ENCODE measurements at places on chromosomes 16 and 17.

- peak; percentile 64 for DNase-seq
These were observed 13.0 kb upstream of the TMEM92 start for GRCh38 chr17:50261051-50261915.

- DNase-seq, result no peak
These were observed 2.0 kb upstream of the PSMB3 start for GRCh38 chr17:38750312-38751121.

GRCh38 chr16:23514381-23515152 is 4.3 kb upstream of the GGA2 start:
- DNase-seq, result no peak

- DNase-seq, result peak; percentile 24
These were observed 11.3 kb downstream of the CNTROB start for GRCh38 chr17:7943291-7943690.

GRCh38 chr16:85200471-85201278 is 88.4 kb upstream of the CIBAR2 start:
- no peak for DNase-seq

DNA sequence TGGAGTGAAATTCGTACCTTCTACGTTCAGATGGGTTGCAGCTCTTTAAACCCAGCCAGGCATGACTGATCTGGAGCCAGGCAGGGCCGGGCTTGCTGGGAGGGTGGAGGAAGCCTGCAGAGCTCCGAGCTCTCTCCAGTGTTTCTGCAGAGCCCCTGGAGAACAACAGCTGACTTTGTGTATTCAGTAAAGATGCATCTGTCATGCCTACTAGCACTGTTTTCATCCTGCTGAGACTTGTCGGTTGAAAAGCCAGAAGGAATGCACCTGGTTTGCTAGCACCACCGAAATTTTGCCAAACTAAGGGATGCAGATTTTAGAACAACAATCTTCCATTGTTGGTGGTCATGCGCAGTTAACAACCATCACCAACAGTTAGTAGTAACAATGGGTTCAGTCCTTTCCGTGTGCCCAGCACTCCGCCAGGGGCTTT is 22.4 kb upstream of the SCNN1B start:
- DNase-seq, result no peak

DNA sequence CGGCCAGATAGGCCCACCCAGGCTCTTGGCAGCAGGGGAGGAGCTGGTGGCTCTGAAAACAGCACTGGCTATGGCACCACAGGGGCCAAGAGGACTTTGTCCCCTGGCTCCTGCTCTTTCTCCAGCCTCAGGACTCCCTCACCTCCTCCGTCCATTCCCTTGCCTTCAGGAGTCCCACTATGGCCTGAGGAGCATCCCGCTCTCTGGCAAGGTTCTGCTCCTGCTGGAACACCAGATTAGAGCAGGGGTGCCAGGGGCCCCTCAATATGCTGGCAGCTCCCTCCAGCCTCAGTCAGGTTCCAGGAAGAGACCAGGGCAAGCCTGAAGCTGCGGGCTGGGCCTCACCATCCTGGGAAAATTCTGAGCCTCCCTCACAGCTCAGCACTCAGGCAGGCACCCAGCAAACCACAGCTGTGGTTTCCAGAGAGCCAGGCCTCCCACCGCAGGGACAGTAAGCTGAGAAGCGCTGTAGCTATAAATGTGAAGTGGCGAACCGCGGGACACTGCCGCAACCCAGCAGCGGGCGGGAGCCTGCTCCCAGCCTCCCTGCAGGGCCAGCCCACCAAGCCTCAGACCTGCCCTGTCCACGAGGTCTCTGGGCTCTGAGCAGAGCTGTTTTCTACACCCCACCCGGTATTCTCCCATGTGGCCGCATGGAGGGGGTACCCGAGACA is 25.7 kb downstream of the C17orf100 start:
- no peak for DNase-seq

DNA sequence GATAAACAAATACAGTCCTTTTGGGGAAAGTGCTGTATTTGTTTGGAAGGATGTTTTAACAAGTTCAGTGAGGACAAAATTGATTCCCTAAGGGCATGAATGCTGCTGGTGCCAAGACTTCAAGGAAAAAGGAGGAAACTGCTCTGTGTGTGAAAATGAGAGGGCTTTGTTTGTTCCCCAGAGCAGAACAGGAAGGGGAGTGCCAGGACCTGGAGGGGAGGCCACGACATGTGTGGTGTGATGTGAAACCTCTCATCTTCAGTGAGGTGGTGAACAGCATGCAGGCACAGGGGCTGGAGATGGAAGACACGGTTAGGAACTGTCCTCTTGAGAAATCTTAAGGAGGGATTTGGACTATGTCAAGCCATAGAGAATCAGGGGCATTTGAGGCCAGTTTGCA is 46.6 kb upstream of the GRIN2A start:
- no peak for DNase-seq

DNA sequence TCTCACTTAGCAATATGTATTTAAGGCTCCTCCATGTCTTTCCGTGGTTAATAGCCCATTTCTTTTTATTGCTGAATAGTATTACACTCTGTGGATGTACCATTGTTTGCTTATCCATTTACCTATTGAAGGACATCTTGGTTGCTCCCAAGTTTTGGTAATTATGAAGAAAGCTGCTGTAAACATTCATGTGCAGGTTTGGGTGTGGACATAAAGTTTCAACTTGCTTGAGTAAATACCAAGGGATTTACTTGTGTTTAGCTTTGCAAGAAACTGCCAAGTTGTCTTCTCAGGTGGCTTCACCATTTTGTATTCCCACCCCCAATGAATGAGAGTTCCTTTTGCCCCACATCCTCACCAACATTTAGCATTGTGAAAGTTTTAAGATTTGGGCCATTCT is 9.5 kb downstream of the LRRC36 start:
- DNase-seq, result no peak

- no peak for DNase-seq
These were observed 21.7 kb upstream of the ACSF3 start for GRCh38 chr16:89071686-89072547.

- DNase-seq, result no peak
These were observed 859 bp downstream of the ALDH3A1 start for GRCh38 chr17:19747159-19747719.

DNA sequence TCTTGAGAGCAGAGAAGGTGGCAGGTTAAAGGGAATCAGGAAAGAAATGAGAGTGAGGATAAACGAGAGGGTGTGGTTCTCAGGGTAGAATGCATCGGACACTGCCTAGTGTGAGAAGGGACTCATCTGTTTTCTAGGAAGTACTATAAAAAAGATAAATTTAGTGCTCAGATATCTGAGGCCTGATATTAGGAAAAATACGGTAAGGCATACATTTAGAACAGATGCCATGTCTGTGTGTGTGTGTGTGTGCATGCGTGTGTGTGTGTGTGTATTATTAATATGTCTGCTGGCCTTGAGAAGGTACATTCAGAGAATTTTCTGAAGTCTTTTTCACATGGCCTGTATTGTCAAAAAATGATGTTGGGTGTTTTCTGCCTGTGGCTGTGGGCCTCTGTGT is 414.8 kb downstream of the MAF start:
- DNase-seq, result no peak

GRCh38 chr17:15654886-15655561 is 29.1 kb downstream of the TRIM16 start:
- DNase-seq, result no peak

DNA sequence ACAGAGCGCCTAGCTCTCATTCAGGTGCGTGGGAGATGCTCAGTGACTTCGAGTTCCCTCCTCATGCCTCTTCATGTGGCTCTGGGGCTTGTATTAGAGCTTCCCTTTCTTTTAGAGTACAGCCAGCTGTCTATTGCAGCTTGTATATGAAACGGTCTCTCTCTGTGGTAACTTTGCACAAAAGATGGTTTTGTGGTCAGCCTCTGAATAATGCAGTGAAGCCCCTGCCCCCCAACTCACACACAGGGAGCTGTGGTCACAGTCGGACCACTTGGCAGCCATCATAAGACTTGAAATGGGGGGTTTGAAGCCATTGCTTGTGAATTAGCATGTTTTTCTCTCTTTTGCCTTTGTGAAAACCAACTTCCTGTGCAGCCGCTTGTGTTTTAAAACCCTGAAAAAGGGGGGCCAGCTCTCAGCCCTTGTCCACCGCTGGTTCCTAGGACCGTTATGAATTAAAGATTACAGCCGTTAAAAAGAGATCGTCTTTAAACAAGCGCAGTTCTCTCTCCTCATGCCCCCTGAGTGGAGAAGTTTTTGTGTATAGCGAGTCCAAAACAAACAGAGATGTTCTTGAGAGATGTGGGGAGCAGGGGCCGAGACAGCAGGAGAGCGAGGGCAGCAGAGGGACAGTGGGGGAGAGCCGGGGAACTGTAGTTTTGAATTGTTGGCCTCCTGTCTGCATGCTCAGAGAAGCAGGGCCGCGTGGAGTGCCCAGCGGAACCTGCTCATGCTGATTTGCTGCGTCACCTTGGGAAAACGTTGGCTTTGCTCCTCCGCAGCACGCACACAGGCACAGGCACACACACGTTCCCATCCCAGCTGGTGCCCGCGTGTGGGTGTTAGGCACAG is 199.0 kb downstream of the MSI2 start:
- no peak for DNase-seq

DNA sequence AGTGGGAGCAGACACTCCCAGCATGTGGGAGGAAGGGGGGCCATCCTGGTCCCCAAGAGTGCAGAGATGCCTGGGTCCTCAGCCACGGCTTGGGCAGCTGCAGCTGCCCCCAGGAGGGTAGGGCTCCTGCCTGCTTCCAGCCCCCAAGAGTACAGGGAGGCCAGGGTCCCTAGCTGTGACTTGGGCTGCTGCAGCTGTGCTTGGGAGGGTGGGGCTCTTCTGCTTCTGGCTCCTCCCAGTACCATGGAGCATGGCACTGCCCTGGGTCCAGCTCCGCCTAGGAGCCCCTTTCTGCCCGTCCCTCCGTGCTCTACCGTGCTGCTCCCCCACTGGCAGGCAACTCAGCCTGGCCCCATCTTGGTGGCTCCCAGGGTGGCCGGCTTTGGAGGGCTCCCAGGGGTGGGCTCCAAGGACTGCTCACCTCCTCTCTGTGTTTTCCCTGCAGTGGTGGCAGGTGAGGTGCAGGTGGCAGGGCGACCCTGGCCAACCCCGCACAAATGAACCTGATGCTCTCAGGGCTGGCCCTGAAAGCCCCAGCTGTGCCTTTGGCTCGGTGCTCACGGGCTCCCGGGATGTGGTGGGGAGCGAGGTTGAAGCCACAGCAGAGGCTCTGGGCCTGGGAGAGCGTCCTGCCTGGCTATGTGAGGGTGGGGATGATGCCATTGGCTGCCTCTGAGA is 18.5 kb upstream of the USP22 start:
- DNase-seq, result no peak

DNA sequence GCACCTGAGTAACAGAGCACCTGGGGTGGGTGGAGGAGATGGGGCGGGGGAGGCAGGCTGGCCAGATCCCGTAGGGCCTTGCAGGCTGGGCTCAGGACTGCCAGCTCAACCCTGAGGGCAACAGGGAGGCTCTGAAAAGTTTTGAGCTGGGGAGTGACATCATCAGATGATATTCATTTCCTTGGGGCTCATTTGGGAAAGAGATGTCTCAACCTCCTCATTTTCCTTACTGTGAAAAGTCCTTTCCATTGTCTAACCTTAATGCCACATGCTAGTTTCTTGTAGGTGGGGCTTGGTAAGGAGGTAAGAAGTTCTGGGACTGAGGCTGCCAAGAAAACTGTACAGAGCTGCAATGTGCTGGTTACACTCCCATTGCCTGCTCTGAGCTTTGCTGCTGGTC is 3.7 kb downstream of the TNS4 start:
- no peak for DNase-seq

DNA sequence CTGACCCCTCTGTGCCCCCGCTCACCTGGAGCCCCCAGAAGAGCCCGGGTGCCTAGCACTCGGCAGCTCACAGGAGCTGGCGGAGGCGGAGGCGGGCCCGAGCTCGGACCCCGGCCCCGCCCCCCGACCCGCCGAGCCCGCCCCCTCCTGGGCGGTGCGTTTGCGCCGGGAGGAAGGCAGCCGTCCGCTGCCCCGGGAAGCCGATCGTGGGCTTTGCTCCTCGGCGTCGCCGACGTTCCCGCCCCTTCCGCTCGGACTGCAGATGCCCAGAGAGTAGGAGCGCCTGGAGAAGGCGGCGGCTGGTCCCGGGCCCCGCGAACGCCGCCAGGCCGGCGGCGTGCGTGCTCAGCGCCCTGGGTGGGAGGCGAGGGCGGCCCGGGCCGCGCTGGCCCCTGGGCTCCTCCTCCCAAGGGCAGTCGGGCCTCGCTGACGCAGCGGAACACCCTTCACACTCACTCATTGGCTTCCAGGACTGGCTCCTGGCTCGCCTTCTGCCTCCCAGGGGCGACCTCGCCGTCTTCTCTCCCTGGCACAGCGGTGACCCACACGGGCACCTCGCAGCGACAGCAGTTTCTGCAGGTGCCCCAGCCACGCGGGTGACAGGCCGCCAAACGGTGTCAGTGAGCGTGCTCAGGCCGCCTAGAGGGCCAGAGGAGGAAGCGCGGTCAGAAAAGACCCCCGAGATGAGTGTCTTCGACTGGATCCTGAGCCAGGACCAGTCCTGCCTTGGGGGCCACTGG is at the start of gene PLSCR3:
TSS of gene PLSCR3 (minus strand) at position 74 of the 740 bp plus-strand sequence. CDS start 415 bp downstream, outside the sequence.
- DNase-seq, result peak; percentile 95

- no peak for DNase-seq
These were observed 10.5 kb upstream of the N4BP1 start for GRCh38 chr16:48620445-48620844.

DNA sequence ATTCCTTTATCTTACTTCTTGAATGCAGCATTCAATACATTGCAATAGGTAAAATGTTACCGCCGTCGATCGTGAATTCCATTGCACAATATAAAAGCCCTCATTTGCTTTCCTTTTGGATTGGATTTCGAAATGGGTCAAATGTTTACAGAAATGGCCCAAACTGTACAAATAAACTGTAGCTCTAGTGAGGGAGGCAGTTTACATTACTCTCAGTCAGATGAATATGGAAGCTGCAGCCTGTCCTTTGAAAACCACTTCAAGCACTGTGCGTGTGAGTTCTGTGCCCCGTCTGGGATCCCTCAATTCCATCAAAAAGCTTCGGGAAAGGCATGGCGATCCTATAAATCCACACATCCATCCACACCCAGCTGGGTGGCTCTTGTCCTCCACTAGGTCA is 258.6 kb upstream of the FOXF1 start:
- no peak for DNase-seq

All from cardiac septum (tissue), 1 donor.